Fibroblast of the aortic adventitia (primary cell): ENCODE measurements at places on chromosomes 13 and 19. TPM values are rescaled to one million over a fixed set of nuclear protein-coding genes. Genes with fewer than 3 reads are reported as not detected.
A peak's percentile ranks its signal among the peaks of the same experiment; 100 is the strongest.

OR4F17 gene
- not detected in 2 replicates for total RNA-seq

DNA sequence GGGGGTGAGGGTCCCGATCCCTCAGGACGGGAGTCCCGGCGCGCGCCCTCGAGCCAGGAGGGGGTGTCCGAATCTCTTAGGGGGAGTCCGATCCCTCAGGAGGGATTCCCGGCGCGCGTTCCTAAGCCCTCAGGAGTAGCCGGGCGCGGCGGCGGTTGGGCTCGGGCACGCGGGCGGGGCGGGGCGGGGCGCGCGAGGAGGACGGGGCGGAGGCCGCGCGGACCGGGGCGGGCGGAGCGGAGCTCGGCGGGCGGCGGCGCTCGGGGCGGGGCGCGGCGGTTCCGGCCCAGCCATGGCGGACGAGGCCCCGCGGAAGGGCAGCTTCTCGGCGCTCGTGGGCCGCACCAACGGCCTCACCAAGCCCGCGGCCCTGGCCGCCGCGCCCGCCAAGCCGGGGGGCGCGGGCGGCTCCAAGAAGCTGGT is at the start of gene CUL4A:
Gene CUL4A (plus strand): TSS at position 278 of the 423 bp plus-strand sequence. CDS start 15 bp downstream, at position 293.
- peak; percentile 62 for DNase-seq

DNA sequence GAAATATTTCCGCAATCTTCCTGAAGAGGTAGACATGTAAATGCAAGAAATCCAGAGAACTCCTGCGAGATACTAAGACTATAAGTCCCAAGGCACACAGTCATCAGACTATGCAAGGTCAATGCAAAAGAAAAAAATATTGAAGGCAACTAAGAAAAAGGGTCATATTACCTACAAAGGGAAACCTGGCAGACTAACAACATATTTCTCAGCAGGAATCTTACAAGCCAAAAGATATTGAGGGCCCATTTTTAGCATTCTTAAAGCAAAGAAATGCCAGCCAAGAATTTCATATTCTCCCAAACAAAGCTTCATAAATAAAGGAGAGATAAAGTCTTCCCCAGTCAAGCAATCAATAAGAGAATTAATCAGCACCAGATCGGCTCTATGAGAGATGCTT is 298.5 kb upstream of the ATXN8OS start:
- no peak for DNase-seq

DNA sequence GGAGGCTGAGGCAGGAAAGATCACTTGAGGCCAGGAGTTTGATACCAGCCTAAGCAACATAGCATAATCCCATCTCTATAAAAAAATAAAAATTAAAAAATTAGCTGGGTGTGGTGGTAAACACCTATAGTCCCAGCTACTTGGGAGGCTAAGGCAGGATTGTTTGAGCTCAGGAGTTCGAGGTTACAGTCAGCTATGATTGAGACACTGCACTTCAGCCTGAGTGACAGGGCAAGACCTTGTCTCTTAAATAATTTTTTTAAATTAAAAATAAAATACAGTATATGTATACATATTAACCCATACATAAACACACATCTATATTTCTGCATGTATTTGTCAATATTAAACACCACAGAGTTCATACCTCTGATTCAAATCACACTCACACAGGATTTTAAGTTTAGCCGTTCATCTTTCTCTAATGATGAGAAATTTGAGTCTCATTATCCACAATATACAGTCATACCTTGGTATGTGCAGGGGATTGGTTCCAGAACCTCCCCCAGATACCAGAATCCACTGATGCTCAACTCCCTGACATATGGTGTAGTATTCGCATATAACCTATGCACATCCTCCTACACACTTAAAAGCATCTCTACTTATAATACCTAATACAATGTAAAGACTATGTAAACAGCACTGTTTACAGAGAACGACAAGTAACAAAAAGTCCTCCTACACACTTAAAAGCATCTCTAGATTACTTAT is 44.7 kb downstream of the PSPC1 start:
- DNase-seq, result no peak

ZNF626 gene
- total RNA-seq, result 7.1 and 18.9 TPM in 2 replicates

ZNF229 gene
- 13.6 and 23.4 TPM in 2 replicates for total RNA-seq

LYL1 gene
- total RNA-seq, result 0.63 and 1.4 TPM in 2 replicates

ZNF235 gene
- 1.4 and 4.9 TPM in 2 replicates for total RNA-seq

TMEM147 gene
- total RNA-seq, result 25.0 and 63.7 TPM in 2 replicates

- no peak for DNase-seq
These were observed 15.0 kb downstream of the PPP5C start for GRCh38 chr19:46361915-46362314.

- no peak for DNase-seq
These were observed 123.3 kb downstream of the AKAP11 start for GRCh38 chr13:42395086-42395821.

TEX29 gene
- not detected in 2 replicates for total RNA-seq

GRCh38 chr19:33064792-33065550 is at the start of gene RHPN2:
Gene RHPN2, minus strand, starts transcription at chr19:33064888. Its CDS starts 36 bp downstream, at chr19:33064852.
- peak; percentile 67 for DNase-seq

MARK4 gene
- 9.8 and 17.1 TPM in 2 replicates for total RNA-seq

GRCh38 chr19:14563989-14564651 is 7.7 kb downstream of the NDUFB7 start:
- no peak for DNase-seq

SLAIN1 gene
- total RNA-seq, result 0.72 TPM in 1 of 2 replicates, not detected in the other

DNA sequence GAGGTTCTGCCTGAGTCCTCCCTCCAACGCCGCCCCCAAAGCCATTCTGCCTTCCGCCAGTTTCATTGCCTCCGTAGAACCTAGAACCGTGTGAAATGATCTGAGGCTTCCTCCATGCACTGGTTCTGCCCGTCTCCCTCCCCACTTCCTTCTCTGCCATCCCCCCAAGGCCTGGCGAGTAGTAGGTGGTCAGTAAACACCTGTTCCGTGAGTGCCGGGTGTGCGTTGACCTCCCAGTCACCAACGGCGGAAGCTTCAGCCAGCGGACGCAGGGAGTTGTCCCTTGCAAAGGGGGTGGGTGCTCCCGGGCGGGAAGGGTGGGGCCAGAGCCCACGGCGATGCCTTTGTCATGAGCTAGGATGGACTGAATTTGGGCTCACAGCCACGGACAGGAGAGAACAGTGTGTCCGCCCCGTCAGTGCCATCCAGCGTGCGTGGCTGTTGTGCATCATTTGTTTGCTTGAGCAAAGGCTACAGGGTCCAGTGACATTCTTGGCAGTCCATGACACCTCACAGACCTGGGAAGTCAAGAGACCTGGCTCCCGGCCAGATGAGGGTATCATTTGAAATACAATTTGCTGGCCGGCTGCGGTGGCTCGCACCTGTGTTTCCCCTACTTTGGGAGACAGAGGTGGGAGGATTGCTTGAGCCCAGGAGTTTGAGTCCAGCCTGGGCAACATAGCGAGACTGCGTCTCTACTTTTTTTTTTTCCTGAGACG is 43.1 kb downstream of the NFIC start:
- DNase-seq, result no peak

GRCh38 chr13:74464670-74465069 is 330.5 kb upstream of the KLF12 start:
- peak; percentile 20 for DNase-seq

MISP3 gene
- 0.72 TPM in 1 of 2 replicates, not detected in the other for total RNA-seq

DNA sequence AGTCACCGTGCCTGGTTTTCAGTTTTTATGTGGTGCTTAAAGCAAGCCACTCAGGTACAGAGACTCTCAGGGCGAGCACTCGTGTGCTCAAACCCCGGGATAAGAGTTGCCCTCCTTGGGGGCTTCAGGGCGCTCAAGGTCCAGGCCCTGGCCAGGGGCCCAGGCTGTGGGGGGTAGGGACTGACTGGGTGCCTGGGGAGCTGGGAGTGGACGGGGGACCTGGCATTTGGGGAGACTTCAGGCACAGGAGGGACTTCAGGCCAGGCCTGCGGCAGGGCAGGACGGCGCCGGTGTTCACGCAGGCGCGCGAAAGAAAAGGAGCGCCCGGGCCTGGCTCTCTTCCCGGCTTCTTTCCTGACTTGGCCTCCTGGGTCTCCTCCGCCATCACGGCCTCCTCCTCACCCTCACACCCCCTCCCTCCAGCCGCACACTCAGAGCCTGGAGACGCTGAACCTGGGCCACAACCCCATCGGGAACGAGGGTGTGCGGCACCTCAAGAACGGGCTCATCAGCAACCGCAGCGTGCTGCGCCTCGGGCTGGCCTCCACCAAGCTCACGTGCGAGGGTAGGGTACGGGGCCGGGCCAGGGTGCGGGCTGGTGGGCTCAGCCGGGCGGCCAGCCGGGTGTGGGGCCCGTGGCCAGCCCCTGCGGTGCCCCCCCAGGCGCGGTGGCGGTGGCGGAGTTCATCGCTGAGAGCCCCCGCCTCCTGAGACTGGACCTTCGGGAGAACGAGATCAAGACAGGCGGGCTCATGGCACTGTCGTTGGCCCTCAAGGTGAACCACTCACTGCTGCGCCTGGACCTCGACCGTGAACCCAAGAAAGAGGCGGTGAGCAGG is 16.1 kb downstream of the NKPD1 start:
- no peak for DNase-seq

DNA sequence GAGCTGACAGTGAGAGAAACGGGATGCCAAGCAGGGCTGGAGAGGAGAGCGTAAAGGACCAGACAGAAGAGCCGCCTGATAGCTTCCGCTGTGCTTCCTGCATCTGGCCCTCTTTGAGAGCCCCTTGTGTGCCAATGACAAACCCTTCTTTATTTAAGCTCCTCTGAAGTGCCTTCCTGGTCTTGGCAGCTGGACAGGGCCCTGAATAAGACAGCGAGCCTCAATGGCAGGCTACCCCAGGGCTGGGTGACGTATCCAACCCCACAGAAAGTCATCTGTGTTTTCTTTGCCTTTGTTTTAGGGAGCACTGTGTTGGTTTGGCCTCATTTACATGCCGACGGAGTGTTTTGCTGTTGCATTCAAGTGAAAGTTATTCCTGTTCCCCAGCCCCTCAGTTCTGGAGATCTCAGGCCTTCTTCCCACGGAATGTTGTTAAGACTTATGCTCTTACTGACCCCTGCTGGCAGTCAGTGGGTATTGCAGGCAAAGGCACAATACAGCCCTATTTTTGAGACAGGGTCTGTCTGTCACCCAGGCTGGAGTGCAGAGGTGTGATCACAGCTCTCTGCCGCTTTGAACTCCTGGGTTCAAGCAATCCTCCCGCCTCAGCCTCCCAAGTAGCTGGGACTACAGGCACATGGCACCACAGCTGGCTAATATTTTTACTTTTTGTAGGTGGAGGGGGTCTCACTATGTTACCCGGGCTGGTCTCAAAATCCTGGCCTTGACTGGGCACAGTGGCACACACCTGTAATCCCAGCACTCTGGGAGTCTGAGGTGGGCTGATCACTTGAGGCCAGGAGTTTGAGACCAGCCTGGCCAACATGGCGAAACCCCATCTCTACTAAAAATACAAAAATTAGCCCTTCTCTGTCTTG is 16.8 kb downstream of the CCL25 start:
- DNase-seq, result no peak

KLK4 gene
- total RNA-seq, result not detected in 2 replicates

SELENOV gene
- not detected in 2 replicates for total RNA-seq

TYROBP gene
- total RNA-seq, result not detected in 2 replicates

DNA sequence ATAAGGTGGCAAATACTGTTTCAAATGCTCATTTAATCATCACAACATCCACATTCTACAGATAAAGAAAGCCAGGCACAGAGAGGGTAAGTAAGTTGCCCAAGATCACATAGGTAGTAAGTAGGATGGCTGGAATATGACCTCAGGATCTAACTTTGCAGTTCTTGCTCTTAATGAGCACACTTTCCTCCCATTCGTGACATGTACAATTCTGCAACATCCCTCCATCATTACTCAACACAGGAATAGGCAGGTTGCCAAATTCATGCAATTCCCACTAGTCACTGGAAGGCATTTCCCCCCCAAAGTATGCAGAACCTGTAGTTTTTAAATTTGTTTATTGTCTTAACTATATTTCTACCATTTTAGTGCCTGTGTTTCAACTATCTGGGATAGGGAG is 109.2 kb downstream of the OLFM4 start:
- DNase-seq, result peak; percentile 6

RDH8 gene
- not detected in 2 replicates for total RNA-seq

- DNase-seq, result peak; percentile 38
These were observed 1198.5 kb downstream of the EFNB2 start for GRCh38 chr13:105336706-105337576.

- no peak for DNase-seq
These were observed 84.5 kb downstream of the DCLK1 start for GRCh38 chr13:36046672-36047071.

DNA sequence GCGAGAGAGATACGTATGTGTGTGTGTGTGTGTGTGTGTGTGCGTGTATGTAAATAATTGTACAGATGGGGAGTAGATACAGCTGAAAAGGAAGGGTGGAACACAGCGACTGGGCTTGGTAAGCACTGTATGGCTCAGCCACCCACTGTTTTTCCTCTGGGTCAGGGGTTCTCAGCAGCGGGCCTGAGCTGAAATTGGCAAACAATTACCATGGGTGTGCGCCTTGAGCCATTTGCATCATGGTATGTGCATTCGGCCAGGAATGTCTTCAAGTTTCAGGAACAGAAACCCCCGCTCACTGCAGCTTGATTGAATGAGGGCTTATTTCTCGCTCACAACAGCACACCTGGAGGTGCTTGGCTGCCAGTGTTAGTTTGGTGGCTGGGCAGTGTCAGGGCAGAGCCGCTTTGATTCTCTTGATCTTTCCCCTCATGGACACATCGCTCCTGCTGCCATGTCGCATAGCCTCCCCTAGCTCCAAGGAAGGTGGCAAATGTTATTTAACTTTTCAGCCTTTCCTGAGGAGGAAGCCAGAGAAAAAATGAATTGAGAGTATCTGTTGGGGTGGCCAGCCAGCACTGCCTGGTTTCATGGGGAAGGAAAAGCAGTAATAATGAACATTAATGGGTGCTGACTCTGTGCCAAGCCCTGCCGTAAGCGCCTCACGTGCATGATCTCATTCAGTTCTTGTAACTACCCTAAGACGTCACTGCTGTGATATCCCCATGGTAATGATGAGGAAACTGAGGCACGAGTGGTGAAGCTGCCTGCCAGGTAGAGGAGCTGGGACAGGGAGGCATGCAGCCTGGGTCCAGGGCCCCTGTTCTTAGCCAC is 126.9 kb downstream of the SIPA1L3 start:
- no peak for DNase-seq

- no peak for DNase-seq
These were observed 1044.1 kb downstream of the EFNB2 start for GRCh38 chr13:105491345-105491744.

GRCh38 chr13:112042496-112042895 is 24.5 kb upstream of the SOX1 start:
- DNase-seq, result no peak
